Bronchial epithelial cell (primary cell): ENCODE measurements at places on chromosomes 4 and X. TPM values are rescaled to one million over a fixed set of nuclear protein-coding genes. Genes with fewer than 3 reads are reported as not detected.

Gene MAGEB3
- not detected in 2 replicates for total RNA-seq

Gene IKBKG
- 8.4 and 10.3 TPM in 2 replicates for total RNA-seq

Gene BMPR1B
- total RNA-seq = 14.5 and 15.3 TPM in 2 replicates

Gene TASL
- total RNA-seq = not detected in 2 replicates

Gene SLC10A4
- total RNA-seq = 0.13 TPM in 1 of 2 replicates, not detected in the other

Gene RWDD4
- total RNA-seq = 14.2 and 18.3 TPM in 2 replicates
